Lung microvascular endothelial cell (primary cell): ENCODE measurements at places on chromosomes 3 and 15.

DNA sequence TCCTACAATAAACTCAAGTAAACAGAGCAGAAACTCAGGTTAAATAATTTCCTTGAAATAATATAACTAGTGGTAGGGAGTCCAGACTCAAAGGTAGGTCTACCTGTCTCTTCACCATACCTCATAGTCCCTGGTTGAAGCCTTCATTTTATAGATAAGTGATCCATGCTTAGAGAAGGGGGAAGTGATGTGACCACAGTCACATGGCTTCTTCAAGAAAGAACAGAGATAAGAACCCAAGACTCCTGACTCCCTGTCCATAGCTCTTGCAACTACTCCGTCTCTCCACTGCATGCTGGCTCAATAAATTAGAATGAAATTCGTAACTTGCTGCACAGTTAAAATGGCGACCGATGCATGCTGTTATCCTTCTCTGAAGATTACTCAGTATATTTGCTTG lies 11.0 kb upstream of the C15orf61 start:
- no peak for DNase-seq

DNA sequence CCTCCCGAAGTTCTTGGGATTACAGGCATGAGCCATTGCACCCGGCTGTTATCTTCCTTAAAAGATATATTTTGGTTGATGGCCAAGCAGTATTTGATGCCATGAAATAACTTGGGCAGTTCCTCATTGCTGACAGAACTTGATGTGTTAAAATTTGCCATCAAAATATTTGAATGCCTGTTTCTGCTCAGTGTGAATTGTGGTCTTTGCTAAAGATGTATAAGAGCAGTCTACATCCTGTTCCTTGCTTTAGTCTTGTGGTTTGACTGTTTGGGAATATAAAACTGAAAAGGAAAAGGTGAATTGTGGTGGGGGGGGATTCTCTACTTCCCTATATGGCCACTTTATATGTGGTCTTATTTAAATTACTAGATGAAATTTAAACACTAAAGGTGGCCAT lies 14.0 kb downstream of the TRIM71 start:
- no peak for DNase-seq

GRCh38 chr3:21067031-21067813 lies 683.8 kb downstream of the ZNF385D start:
- no peak for DNase-seq

DNA sequence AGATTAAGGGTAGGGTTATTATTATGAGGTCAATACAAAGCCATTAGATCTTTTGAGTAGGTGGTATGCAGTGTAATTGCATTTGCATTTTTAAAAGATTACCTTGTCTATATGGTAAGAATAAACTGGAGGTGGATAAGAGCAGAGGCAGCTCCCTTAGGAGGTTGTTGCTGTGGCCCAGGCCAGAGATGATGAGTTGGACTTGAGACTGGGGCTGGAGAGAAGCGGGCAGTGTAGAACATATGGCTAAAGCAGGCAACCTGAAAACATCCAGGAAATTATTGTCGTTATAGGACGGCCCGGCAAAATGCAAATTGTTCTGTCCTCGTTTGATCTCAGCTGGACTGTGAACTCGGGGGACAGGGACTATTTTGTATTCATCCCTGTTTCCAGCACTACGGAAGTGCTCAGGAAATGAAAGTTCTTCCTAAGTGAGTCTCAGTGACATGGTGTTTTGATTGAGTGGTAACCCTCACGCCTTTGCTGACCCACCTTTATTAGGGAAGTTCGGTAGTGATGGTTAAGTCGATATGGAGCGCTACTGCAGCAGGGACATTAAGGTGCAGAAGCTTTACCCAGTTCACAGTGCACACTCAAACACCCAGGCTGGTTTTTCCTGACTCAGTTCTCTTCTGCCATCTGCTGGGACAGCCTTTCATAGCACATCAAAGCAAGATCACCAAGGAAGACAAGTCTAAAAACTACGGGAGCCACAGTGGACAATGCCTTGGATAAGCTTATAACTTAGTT lies 27.2 kb upstream of the VPS33B start:
- DNase-seq = peak; percentile 74

DNA sequence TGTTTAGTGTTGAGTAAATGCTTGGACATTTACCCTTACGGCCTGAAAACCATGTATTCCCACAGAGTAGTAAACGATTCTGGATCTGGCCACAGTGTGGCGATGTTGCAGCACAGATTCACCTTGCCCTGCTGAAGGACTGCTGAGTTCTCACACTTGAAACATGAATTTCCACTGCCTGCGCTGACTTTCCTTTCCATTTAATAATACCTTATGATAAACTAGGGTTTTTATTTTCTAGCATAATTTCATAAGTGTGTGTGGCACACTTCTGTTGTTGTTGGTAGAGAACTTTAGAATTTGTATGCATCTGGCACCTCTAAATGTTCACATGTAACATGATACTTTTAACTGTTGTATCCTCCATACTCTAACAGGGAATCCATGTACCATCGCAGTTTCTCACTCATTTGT lies 53.9 kb downstream of the C3orf38 start:
- peak; percentile 71 for DNase-seq
